A549 (cell line): ENCODE measurements at places on chromosomes 5 and 9.

DNA sequence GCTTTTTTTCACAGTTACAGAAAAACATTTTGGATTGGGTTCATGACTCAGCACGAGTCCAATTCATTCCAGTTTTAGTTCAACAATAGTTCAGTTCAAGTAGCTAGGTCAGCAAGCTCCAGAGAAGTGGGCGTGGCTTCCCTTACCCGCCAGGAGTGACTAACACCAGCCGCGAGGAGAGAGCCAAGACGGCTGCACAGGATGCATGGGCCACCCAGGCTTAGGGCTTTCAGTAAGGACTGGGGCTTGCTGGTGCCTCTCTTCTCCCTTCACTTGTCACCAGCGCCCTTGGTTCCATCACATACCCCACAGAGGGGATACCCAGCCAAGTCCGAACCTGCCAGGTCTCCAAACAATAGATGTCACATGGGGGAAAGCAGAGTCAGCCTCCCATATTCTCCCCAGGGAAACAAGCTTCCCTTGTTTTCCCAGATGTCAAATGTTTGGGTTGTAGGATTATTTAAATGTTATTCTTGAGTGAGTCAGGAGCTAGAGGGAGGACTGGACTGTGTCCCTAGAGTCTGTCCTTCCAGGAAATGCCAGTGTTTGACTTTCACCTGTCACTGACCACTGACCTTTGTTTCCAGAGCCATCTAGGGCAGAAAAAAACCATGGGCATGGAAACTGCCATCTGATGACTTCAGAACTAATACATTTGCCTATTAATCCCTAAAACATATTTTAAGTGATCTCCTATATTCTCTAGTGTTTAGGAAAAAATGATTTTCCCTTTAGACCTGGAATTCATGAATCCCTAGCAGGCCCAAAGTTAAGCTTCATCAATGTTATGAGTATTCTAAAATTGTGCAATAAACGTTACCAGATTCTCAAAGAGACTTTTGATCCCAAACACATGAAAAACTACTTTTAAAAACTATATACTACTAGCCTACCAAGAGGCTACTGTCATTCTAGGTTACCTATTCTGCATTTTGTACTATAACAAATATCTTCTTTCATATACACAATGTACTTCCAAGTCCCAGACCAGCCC, 51.9 kb downstream of the NIPAL4 start:
- peak; percentile 75 for DNase-seq

DNA sequence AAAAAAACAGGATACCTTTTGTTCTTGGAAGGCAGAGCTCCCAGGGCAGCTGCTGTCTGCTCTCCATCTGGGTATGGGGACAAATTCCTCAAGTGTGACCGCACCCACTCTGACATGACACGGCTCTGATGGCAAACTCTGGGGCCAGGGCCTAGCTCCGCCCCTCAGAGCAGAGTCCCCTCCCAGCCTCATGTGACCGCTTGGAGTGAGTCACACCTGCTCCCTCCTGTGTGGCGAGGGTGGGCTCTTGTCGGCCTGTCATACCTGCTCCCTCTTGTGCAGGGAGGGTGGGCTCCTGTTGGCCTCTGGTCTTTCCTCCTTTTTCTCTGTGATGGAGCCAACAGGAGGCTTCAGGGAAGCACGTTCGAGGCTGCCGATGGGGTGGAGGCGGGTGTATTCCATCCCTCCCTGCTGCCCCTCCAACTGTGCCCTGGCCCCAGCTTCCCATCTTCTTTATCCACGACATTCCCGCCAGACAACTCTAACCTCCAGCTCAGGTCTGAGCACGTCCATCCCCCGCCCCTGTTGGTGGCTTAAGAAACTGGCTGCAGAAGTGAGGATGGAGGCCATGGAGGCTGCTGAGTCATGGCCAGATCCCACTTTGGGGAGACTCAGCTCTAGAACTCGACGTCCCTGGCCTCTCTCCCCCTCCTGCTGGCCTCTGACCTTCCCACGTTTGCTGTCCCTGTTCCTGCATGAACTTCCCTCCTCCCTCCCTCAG, 65.3 kb downstream of the OLFM1 start:
- peak; percentile 39 for DNase-seq

DNA sequence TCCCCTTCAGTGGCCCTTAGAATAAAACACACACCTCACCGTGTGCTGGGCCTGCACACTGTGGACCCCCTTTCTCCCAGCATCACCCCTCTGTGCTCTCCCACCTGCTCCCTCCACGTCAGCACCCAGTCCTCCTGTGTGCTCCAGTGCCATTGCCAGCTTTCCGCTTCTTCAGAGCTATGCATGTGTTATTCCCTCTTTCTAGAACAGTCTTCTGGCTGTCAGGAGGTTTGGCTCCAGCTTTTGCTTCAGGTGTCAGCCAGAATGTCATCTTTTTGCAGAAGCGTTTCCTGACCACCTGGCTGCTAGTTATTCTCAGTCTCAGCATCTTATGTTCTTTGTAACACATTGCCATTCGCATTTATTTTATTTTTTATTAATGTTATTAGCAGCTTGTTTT, 119.7 kb downstream of the TLE4 start:
- no peak for DNase-seq

GRCh38 chr5:58239045-58239444, 220.8 kb downstream of the PLK2 start:
- no peak for DNase-seq

- no peak for DNase-seq
Observed at GRCh38 chr5:775961-776861, 8.3 kb downstream of the ZDHHC11B start.

DNA sequence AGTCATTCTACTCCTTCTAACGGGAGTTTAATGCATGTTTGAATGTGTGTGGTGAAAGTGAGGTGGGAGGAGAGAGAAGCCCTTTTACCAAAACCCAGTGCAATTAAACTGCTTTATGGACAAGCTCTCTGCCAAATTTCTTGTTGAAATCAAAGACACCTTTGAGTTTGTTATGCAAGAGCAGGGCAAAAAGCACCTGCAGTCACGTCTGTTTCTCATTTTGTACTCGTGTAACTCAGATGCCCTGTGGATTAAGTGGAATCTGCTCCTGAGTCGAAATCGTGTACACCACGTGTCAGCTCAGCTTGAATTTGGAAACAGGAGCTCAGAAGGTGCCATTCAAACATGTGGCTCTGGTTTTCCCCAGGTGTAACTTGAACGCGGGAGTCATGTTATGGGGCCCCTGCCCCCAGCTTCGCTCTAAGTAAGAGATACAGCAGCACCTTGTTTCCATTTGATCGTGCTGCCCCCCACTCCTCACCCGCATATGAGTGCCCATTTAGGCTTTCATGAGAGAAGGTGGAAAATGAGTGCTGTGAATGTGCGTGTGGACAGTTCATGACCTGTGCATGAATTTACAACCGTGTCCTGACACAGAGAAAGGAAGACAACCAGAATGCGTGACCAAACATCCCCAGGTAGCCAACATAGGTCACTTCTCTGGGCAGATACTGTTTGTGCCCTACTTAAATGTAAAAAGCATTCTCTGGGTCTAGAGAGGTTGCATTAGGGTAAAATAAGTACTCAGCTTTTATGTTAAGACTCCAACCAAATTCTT, 347.0 kb upstream of the SLC30A5 start:
- DNase-seq, result no peak

GRCh38 chr9:97788763-97789663, 64.0 kb upstream of the FOXE1 start:
- peak; percentile 65 for DNase-seq

DNA sequence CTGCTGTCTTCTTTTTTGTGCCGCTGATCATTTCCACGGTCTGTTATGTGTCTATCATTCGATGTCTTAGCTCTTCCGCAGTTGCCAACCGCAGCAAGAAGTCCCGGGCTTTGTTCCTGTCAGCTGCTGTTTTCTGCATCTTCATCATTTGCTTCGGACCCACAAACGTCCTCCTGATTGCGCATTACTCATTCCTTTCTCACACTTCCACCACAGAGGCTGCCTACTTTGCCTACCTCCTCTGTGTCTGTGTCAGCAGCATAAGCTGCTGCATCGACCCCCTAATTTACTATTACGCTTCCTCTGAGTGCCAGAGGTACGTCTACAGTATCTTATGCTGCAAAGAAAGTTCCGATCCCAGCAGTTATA, 17.1 kb downstream of the F2R start:
- no peak for DNase-seq

- DNase-seq, result peak; percentile 82
Observed at GRCh38 chr5:177317959-177318377, 6.3 kb upstream of the MXD3 start.

DNA sequence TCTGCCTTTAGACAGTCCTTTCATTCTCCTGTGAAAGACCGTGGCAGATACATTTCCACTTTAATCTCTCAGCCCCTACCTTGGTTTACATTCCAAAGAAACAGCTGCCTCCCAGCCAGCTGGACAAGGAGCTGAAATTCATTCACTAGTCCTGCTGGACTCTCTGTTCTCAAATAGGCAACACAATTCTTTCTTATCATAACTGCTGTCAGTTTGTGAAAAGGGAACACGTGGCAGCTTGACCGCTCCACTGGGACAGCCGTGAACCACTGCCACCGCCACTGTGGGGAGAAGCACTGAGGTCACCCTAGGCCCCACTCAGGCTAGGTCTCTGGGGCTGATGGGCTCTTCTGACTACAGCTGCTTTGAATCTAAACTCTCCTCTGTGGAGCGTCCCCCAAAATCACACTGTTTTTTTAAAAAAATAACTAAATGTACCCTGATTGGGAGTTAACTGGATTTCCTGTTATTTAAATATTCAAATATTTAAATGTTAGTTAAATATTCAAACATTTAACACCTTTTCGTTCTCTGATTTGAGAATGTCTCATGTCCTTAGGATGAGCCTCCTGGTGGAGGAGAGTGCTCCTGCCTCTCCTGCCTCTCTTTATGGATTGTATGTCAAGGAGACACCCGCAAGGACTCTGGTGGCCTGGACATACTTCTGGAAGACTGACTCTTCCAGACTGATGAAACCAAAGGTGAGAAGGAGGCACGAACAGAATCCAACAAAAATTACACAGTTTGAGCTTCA, 120.1 kb downstream of the BOD1 start:
- no peak for DNase-seq

DNA sequence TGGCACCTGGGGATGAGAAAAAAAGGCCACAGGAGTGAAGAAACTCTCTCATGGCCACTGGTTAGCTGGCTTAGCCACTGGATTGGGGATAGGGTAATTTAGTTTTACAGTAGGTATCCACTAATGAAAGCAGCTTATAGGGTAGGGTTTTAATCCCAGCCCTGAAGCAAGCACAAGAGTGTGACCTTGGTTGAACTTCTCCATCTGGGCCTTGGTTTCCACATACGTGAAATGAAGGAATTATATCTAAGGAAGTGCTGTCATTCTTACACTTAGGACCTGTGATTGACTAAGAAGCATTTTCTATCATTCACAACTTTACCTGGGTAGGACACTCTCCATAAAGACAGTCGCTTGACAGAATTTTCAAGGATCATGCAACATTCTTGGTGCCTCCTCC, 49.6 kb downstream of the FAT2 start:
- DNase-seq, result no peak

- no peak for DNase-seq
Observed at GRCh38 chr5:33037076-33037475, 326.0 kb downstream of the NPR3 start.

GRCh38 chr5:108749128-108749861, 1.6 kb downstream of the FER start:
- DNase-seq, result peak; percentile 45

DNA sequence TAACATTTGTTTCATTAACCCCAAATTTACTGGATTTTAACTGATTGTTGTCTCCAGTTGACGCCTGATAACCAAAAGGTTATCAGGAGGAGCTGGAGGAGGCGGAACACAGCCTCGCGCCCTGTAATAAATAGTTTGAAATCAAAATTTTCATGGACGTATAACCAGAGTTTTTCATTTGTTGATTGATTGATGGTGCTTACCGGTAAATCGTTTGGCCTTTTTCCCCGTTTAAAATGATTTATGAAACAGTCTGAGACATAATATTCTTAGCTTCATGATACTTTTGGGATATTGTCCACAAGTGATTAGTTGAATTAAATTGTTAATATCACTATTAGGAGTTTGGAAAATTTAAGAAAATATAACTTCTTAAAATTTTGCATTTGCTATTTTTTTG, 1.7 kb downstream of the FOCAD start:
- DNase-seq, result no peak

GRCh38 chr5:141701360-141702119, 19.5 kb upstream of the ARAP3 start:
- DNase-seq, result no peak

DNA sequence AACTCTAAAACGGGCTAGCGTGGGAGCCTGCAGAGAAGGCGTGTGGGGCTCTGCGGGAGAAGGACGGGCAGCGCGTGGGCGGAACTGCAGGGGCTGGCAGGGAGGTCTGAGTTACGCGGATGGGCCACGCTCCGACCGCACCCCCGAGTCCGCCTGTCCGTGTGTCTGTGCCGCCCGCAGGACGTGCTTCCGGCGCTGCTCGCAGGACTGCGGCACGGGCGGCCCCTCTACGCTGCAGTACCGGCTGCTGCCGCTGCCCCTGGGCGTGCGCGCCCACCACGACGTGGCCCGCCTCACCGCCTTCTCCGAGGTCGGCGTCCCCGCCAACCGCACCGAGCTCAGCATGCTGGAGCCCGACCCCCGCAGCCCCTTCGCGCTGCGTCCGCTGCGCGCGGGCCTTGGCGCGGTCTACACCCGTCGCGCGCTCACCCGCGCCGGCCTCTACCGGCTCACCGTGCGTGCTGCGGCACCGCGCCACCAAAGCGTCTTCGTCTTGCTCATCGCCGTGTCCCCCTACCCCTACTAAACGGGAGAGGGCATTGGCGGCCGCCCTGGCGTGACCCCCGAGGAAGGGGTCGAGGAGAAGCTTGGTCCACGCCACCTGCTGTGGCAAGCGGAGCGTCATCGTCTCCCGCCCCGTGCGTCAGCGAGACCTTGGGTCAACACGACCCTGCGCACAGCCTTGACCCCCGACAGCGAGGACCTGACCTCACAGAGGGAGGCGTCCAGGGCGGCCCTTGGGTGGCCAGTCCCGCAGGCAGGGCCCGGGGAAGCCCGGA, 11.4 kb upstream of the ASS1 start:
- peak; percentile 87 for DNase-seq

- DNase-seq, result no peak
Observed at GRCh38 chr5:6402939-6403338, 24.6 kb upstream of the MED10 start.

DNA sequence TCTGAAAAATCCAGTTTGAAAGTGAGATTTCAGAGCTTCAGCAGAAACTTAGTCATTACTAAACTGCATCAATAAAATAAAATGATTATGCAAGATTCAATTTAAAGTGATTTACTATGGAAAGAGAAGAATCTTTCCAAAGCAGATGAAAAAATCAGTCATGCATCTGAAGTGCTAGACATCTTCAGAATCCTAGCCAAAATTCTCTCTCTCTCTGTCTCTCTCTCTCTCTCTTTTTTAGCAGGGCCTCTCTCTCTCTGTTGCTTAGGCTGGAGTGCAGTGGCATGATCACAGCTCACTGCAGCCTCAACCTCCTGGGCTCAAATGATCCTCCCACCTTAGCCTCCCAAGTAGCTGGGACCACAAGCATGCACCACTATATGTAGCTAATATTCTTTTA, 18.2 kb upstream of the UBLCP1 start:
- no peak for DNase-seq

GRCh38 chr9:127142931-127143464, 20.6 kb upstream of the ANGPTL2 start:
- no peak for DNase-seq
